SIG-M5 (cell line): ENCODE measurements at places on chromosomes 11 and 22.
A peak's percentile ranks its signal among the peaks of the same experiment; 100 is the strongest.

DNA sequence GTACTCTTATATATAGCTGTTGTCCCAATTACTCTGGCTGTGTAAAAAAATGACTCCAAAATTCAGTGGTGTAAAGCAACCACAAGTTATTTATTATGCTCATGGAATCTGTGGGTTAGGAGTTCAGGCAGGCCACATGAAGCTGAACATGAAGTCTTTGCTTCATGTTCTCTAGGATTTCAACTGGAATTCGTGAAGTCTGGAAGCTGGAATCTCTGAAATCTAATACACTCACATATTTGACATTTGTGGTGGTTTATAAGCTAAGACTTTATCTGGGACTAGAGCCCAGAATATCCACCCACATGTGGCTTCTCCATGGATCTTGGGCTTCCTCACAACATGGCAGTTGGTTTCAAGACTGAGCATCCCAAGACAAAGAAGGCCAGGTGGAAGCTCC, 430.6 kb downstream of the MIAT start:
- no peak for DNase-seq

DNA sequence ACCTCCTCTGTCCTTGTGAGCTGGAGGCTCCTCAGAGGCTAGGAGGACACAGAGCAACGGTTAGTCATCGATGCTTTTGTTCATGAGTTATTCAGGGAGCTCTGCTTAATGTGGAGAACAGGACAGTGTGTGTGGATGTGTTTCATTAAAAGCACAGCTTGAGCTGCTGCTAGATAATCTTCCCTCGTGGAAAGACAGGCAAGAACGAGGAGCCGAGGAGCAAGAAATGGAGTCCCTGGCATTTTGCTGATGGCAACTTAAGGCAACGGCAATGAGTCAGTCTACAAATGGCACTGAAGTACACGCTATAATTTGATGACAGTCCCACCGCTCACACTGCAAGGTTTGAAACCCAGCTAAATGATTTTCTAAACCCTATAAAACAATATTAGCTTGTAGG, 106.2 kb downstream of the IGLL1 start:
- DNase-seq: no peak

GRCh38 chr11:32172041-32172847, 81.4 kb downstream of the RCN1 start:
- DNase-seq: no peak

GRCh38 chr11:2533587-2534133, 88.9 kb downstream of the KCNQ1 start:
- peak; percentile 4 for DNase-seq

DNA sequence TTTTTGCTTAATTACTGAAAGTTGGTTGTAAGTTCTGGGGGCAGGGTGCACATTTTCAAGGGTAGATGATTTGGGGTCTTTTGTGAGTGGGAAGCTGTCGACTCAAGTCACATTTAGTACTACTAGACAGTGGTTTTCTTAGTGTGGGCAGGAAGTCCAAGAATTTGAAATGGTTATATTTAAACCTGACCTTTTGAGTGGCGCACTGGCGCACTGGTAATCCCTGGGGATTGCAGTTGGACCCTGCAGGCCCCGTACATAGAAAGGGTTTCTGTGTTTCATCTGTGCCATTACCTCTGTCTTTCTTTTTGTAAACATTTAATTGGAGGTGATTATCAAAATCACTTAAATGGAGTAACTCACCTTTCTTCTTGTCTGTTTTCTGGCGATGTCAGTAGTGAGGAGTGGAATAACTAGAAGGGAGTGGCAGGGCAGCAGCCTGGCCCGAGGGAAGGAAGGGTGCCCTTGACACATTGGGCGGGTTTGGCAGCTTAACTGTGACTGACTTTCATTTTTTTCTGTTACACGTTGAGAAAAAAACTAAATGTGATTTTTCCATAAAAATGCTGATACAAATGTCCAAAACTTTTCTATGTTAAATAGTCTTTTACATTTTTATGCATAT, 101.8 kb upstream of the GAL start:
- DNase-seq: no peak

DNA sequence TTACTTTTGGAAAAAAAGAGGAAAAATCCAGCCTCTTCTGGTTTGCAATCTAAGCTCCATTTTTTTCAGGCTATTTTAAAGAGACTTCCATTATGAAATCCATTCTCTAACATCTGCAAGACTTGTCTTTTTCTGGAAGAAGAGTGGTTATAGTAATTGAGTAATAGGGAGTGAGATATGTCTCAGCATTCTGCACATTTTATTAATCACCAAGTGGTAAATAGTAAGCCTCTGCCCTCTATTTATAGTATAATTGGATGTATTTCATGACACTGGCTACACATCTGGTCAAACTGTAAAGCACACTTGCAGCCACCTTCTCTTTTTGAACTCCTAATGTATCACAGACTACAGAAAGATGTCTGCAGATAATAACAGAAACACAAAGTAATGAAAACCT, 391.1 kb downstream of the ETS1 start:
- DNase-seq: no peak

GRCh38 chr11:69439651-69440464, 41.6 kb upstream of the LINC01488 start:
- DNase-seq: no peak
